Uterus (tissue), 4 donors: ENCODE measurements at places on chromosomes 13 and 19. TPM values are rescaled to one million over a fixed set of nuclear protein-coding genes. Genes with fewer than 3 reads are reported as not detected.

The KIR2DL1 gene
- total RNA-seq, result not detected

- H3K27ac ChIP-seq, result no peak overlapping the region
- no peaks in the 10 kb centered on the region for H3K36me3 ChIP-seq
- no peak overlapping the region for H3K4me3 ChIP-seq
- no peaks in the 10 kb centered on the region for H3K27me3 ChIP-seq
Measured at GRCh38 chr13:94352057-94352456, 127.4 kb downstream of the DCT start.

DNA sequence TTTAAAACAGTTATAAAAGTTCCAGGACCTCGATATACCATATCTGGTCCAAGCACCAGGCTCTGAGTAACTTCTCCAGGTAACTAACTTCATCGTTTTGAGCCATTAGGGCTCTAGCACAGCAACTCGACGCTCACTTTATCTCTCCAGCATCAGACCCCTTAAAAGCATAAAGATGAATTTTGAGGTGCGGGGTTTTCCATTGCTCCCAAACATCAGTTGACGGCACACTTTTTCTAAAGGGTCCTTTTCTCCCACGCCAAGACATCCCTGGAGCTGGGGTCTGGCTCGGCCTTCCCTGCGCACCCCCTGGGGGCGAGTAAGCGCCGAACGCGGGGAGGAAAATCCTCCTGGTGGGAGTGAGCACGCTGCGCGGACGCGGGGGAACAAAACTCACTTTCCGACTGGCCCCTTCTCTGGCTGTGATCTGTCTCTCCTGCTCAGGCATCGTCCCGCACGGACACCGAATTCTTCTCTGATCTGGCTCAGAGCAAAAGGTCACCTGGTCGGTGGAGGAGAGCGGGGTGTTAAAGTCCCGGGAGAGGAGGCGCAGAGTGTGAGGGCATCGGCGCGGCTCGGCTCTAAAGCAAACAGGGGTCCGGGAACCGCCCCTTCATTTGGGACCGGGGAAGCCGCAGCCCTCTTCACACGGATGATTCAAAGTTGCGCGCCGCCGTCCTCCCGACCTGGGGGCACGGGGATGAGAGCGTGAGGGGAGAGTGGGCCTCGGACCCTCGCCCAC is at the start of gene ATP7B:
Gene ATP7B, minus strand, starts transcription at position 561 of the 742 bp plus-strand sequence. Its CDS starts 113 bp downstream, at position 448.
- peak; percentile 24 for DNase-seq
- H3K27me3 ChIP-seq, result no peaks in the 10 kb centered on the region
- H3K27ac ChIP-seq, result peak within 1 kb of the TSS; percentile 83

GRCh38 chr13:104593251-104593576 is 1527.0 kb upstream of the SLC10A2 start:
- H3K27ac ChIP-seq, result no peak overlapping the region
- H3K36me3 ChIP-seq, result no peaks in the 10 kb centered on the region
- H3K4me3 ChIP-seq, result no peak overlapping the region
- no peak for DNase-seq
- H3K27me3 ChIP-seq, result no peaks in the 10 kb centered on the region

The FAM124A gene
- total RNA-seq, result 3.8 TPM

The ZGLP1 gene
- not detected for total RNA-seq

DNA sequence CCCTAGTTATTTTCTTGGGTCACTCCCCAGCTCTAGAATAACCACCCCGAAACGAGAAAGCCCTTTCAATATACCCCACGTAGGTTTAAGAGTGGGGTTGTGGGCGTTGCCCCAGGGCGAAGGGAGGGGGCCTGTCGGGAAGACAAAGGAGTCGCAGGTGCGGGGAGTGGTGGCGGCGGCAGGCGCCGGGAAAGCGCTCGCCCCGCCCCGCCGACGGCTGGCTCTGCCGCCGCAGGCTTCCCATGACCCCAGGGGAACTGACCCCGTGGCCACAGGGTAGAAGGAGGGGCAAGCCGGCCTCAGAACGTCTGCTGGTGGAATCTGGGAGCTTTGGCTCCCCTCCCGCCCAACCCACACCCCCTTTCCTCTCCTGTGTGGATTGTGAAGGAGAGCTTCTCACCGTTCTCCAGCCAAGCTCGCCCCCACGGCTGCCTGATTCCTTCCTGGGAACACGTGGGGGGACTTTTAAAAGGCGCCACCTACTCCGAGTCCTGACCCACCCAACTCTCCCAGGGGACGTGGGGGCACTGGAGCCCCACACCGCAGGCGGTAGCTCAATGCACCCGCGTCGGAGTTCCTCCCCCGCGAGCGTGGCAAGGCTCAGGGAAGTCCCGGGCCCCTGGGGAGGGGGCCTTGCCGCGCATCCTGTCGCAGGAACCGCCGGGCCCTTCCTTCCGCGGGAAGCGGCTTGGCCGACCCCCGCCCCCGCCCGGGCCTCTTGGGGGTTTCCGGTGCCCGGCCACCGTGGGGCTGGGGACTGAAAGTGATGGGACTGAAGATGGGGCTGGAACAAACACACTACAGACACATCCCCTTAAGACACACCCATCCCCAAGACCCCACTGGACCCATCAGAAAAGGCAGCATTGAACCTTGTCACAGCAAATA is 5.5 kb downstream of the IER2 start:
- peak; percentile 82 for DNase-seq
- H3K27me3 ChIP-seq, result no peaks in the 10 kb centered on the region
- peaks cover 7% of the 10 kb centered on the region for H3K4me1 ChIP-seq
- H3K27ac ChIP-seq, result peak overlapping the region; percentile 98

DNA sequence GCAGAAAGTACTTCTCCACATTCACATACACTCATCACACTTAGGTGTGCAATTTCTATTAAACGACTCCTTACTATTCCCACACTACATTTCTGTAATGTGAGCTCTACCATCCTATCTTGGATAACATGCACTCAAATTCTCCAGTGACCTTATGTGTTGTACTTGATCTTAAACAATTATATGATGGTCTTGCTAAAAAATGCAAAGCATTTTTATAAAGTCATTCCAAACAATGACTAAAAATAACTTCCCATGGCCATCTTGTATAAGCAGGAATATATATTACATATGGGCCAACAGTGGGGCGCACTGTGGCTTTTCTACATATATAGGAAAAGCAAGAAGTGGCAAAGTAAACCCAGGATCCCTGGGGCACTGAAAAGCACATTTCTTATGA is 155.5 kb downstream of the FLT1 start:
- no peak overlapping the region for H3K27ac ChIP-seq
- no peak overlapping the region for H3K4me3 ChIP-seq
- no peaks in the 10 kb centered on the region for H3K27me3 ChIP-seq
- no peaks in the 10 kb centered on the region for H3K36me3 ChIP-seq

- no peak overlapping the region for H3K27ac ChIP-seq
- no peaks in the 10 kb centered on the region for H3K36me3 ChIP-seq
- no peak for DNase-seq
- H3K27me3 ChIP-seq, result no peaks in the 10 kb centered on the region
Measured at GRCh38 chr19:43476606-43477005, 11.2 kb upstream of the LYPD3 start.

The LTBP4 gene
- total RNA-seq, result 1,000 TPM
